ENCODE measurements at places on chromosomes 2 and 18. TPM values are rescaled to one million over a fixed set of nuclear protein-coding genes. Genes with fewer than 3 reads are reported as not detected.

Gene IMP4
- polyA plus RNA-seq, result 187 TPM

Gene GALNT5
- polyA plus RNA-seq, result 28.9 TPM

Gene RAD51AP2
- not detected for polyA plus RNA-seq

Gene GAD1
- not detected for polyA plus RNA-seq

Gene DCDC2C
- not detected for polyA plus RNA-seq

Gene SCYGR1
- polyA plus RNA-seq, result not detected

Gene SERPINB2
- polyA plus RNA-seq, result 32.1 TPM

Gene PLB1
- polyA plus RNA-seq, result 0.43 TPM

Gene PDE11A
- 0.21 TPM for polyA plus RNA-seq

Gene LAMA1
- polyA plus RNA-seq, result 15.5 TPM

Gene NOTO
- polyA plus RNA-seq, result not detected

Gene SAP130
- 17.1 TPM for polyA plus RNA-seq

Gene ADAM23
- 10.3 TPM for polyA plus RNA-seq

Gene SCN9A
- 33.7 TPM for polyA plus RNA-seq

Gene TXNDC2
- 0.16 TPM for polyA plus RNA-seq

Gene EGR4
- polyA plus RNA-seq, result not detected

Gene ATOH8
- 11.2 TPM for polyA plus RNA-seq

Gene FEV
- not detected for polyA plus RNA-seq
